IPS-NIHi11 (cell line): ENCODE measurements at places on chromosomes 5 and 9.

GRCh38 chr5:133164759-133165158, 112.9 kb downstream of the HSPA4 start:
- DNase-seq, result no peak

DNA sequence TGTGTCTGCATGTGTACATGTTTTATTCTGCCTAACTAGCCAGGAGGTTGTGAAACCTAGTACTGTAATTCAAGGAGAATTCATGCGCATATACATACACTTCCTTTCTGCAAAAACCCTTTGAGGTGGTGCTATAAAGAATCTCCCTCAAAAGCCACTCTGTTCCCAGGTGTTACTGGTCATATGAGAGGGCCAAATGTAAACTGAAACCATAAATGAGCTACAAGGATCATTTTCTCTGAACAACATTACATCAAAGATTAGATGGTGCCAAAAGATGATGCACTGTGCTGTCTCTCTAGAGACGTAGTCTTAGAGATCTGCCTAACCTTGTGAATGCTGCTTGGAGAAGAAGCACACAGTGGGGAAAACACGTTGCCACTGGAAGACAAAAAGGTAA, 15.7 kb downstream of the NREP start:
- DNase-seq, result no peak

GRCh38 chr5:9515436-9515835, 30.4 kb downstream of the SEMA5A start:
- DNase-seq, result no peak

DNA sequence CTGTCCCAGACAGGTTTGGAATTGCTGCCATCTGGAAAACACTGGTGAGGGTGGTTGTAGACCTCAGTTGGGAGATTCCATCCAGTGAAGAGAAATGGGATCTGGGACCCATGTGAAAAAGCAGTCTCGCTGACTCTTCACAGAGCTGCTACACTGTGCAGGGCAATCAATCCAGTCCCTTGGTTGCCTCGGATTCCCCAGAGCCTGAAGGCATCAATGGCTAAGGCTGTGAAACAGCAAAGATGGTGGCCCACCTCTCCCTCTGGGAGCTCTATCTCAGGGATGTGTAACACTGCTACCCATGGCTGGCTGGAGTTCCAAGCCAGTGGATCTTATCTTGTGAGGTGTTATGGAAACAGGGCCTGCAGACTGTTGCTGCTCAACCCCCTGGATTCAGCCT, 256.1 kb downstream of the TMEM38B start:
- no peak for DNase-seq
